Nephron progenitor cell (in vitro differentiated cells): ENCODE measurements at places on chromosomes 3 and 15.
A peak's percentile ranks its signal among the peaks of the same experiment; 100 is the strongest.

- peaks cover 57% of the 10 kb centered on the region for H3K36me3 ChIP-seq
- H3K27ac ChIP-seq = no peak overlapping the region
- H3K4me3 ChIP-seq = no peak overlapping the region
- no peak for DNase-seq
Measured at GRCh38 chr3:31636049-31636448, 103.3 kb downstream of the STT3B start.

DNA sequence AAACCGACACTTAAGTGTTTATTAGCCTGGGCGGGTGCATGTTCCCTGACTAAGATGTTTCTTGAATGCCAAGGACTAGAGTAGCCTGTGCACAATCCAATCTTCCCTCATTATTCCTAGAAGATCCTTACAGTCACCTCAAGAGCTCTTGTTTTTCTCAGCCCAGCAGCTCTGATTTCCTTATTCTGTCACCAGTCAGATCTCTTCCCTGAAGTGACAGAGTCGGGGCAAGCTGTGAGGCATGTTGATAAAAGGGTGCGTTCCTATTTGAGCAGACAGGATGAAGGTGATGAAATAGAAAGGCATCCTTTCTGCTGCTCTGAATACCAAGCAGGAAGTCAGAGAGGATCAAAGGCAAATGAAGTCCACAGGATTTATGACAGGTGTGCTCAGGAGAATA is 125.6 kb upstream of the MCTP2 start:
- H3K27me3 ChIP-seq = no peaks in the 10 kb centered on the region
- H3K36me3 ChIP-seq = no peaks in the 10 kb centered on the region
- H3K4me3 ChIP-seq = no peak overlapping the region
- peak overlapping the region; percentile 6 for H3K27ac ChIP-seq
- peaks cover 11% of the 10 kb centered on the region for H3K4me1 ChIP-seq

DNA sequence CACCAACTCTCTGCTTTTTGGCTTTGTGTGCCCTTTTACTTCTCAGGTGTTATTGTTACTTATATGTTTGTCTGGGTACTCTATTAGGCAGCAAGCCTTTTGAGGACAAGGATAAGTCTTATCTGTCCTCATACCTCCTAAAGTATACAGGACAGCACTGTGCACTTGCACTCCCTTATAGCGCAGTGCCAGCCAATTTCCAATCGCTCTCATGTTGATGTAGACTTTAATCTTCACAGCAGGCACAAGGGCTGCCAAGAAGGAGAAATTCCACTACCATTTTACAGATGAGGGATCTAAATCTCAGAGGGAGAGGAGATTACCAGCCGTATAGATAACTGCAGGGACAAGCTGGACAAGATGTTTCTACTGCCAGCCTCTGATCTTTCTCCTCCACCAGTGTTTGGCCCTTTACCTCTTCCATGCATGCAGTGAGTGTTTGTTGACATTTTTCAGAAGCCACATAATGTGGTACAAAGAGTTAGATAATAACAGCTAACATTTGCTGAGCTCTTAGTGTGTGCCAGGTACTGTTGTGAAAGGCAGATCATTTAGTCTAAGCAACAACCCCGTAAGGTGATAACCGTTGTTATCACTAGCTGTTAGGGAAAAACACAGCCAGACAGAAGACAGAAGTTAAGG is 30.1 kb downstream of the SST start:
- H3K36me3 ChIP-seq = no peaks in the 10 kb centered on the region
- no peaks in the 10 kb centered on the region for H3K4me1 ChIP-seq
- DNase-seq = no peak

GRCh38 chr3:133362539-133362938 is 37.3 kb upstream of the BFSP2 start:
- H3K4me1 ChIP-seq = no peaks in the 10 kb centered on the region
- no peak overlapping the region for H3K27ac ChIP-seq
- no peak for DNase-seq
- H3K27me3 ChIP-seq = peaks cover 9% of the 10 kb centered on the region
- no peak overlapping the region for H3K4me3 ChIP-seq
- no peaks in the 10 kb centered on the region for H3K36me3 ChIP-seq

GRCh38 chr3:40329071-40329470 is 19.6 kb downstream of the EIF1B start:
- no peaks in the 10 kb centered on the region for H3K36me3 ChIP-seq
- peaks cover 10% of the 10 kb centered on the region for H3K4me1 ChIP-seq
- H3K27me3 ChIP-seq = peaks cover 22% of the 10 kb centered on the region
- no peak for DNase-seq
- no peak overlapping the region for H3K27ac ChIP-seq

DNA sequence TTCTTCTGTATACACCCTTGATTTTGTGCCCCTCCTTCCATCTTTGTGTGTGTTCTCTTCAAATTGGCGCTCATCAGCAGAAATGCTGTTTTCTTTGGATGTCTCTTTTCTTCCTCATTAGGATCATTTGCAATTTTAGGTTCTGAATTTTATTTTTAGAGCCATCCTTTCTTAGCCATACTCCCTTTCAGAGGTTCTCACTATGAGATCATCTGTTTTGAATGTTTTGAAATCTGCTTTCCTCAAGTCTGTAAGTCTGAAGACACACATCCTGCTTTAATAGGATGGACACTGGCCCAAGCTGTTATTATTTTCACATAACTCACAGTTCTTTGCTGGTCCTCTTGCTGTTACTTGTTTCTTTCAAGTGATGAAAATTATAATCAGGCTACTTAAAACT is 124.8 kb downstream of the BDH1 start:
- H3K36me3 ChIP-seq = peaks cover 6% of the 10 kb centered on the region
- peak overlapping the region; percentile 10 for H3K4me3 ChIP-seq
- no peak overlapping the region for H3K27ac ChIP-seq
- no peak for DNase-seq
- H3K27me3 ChIP-seq = peaks cover 18% of the 10 kb centered on the region

- H3K4me3 ChIP-seq = no peak overlapping the region
- no peak overlapping the region for H3K27ac ChIP-seq
- H3K27me3 ChIP-seq = no peaks in the 10 kb centered on the region
- peaks cover 5% of the 10 kb centered on the region for H3K36me3 ChIP-seq
- DNase-seq = no peak
- H3K4me1 ChIP-seq = peaks cover 7% of the 10 kb centered on the region
Measured at GRCh38 chr3:29764603-29765254, 483.9 kb downstream of the RBMS3 start.

GRCh38 chr3:135908225-135908624 is 57.3 kb upstream of the PPP2R3A start:
- H3K4me1 ChIP-seq = peaks cover 25% of the 10 kb centered on the region
- H3K27ac ChIP-seq = no peak overlapping the region
- DNase-seq = no peak
- no peaks in the 10 kb centered on the region for H3K27me3 ChIP-seq
- no peak overlapping the region for H3K4me3 ChIP-seq

DNA sequence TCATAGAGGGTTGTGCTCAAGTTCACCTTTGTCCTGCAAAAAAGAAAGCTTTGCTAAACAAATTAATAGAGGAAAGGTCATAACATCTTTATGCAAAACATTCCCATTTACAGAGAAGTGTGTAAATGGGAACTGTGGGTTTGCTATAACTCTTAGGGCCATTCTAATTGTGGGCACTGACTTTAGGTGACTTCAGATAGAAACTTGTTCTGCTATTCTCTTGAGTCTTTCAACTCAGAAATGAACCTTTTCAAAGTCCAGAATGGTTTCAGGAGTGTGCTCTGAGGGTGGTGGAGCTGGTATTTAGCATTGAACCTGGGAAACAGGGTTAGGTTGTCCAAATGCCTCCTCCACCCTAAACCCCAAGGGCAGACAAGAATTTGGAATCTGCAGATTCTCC is 34.0 kb downstream of the SPTSSB start:
- DNase-seq = no peak
- peaks cover 51% of the 10 kb centered on the region for H3K27me3 ChIP-seq
- H3K4me1 ChIP-seq = peaks cover 11% of the 10 kb centered on the region
- H3K36me3 ChIP-seq = no peaks in the 10 kb centered on the region
- no peak overlapping the region for H3K4me3 ChIP-seq

DNA sequence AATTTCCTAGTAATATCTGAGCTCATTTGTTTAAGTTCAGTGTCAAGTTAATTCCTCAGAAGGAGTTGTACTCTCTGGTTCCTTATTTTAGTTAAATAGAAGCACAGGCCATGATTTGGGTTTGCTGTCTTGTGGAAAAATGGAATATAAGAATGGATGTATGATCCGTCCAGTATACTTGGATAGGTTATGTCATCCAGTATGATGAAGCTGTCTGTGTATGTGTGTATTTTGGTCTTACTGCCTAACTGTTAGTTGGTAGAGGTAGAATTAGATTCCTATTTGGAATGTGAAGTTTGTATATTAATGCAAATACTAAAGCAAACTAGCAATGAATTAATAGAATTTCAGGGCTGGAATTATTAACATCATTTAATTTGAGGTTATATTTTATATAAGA is 7.9 kb downstream of the KBTBD8 start:
- no peak for DNase-seq
- H3K36me3 ChIP-seq = peaks cover 6% of the 10 kb centered on the region
- H3K4me3 ChIP-seq = no peak overlapping the region
- no peak overlapping the region for H3K27ac ChIP-seq

- no peak overlapping the region for H3K4me3 ChIP-seq
- no peak overlapping the region for H3K27ac ChIP-seq
- H3K4me1 ChIP-seq = no peaks in the 10 kb centered on the region
- no peaks in the 10 kb centered on the region for H3K36me3 ChIP-seq
- H3K27me3 ChIP-seq = no peaks in the 10 kb centered on the region
- no peak for DNase-seq
Measured at GRCh38 chr3:176584413-176585176, 612.7 kb downstream of the TBL1XR1 start.

- peak within 1 kb of the TSS; percentile 64 for H3K27ac ChIP-seq
- H3K4me3 ChIP-seq = peak within 1 kb of the TSS; percentile 94
- H3K4me1 ChIP-seq = peaks cover 23% of the 10 kb centered on the region
- H3K36me3 ChIP-seq = no peaks in the 10 kb centered on the region
- peak; percentile 64 for DNase-seq
- H3K27me3 ChIP-seq = peaks cover 61% of the 10 kb centered on the region
Measured at GRCh38 chr3:185362850-185363661, at the start of gene MAP3K13. MAP3K13 (plus strand) TSS chr3:185363136; CDS start chr3:185428582, 65,446 bp downstream.

DNA sequence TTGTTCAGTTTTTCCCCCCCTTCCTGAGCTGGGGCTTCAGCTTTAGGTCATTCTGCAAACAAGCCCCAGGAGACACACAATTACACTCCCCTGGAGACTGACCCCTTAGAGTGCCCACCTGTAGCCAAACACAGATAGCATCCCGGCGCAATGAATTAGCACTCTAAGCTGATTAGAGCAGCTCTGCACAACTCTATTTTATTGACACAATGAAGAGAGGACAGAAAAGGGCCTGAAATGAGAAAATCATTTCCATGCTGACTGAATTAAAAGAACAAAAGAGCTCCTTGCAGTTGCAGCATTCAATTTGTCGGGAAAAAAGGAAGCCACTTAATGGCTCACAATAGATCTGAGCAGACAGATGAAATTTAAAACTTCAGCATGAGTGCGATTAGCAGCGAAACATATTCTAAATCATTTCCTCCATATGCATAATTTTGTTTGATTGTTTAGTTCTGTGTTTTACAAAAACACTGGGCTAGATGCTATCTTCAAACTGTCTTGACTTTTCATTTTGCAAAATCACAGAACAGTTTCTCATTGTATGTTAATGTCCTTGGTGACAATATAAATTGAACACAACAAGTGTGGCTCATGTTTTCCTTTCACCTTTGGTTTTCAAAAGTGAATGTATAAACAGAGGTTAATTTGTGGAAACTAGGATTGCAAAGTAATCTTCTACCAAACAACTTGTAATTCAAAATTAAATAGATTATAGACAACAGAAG is 308.6 kb downstream of the MECOM start:
- no peak for DNase-seq
- no peak overlapping the region for H3K4me3 ChIP-seq
- no peak overlapping the region for H3K27ac ChIP-seq
- H3K27me3 ChIP-seq = peaks cover 23% of the 10 kb centered on the region

DNA sequence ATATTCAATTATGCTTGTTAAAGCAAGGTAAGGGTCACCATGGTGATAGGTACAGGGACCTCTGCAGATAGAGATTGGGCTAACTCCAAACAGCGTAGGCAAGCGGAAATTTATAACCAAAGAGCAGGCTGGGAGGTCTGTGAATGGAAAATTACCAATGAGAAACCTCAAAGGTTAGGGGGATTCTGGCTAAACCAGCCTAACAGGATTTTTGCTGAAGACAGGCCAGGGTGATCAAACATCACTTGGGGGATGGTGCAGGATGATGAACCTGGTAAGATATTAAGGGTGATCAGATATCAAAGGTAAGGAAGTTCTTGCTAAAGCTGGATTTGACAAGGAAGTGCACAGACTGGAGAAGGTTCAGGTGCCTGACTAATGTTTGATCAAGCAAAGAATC is 35.3 kb upstream of the SNRPN start:
- H3K27me3 ChIP-seq = peaks cover 3% of the 10 kb centered on the region
- H3K4me1 ChIP-seq = no peaks in the 10 kb centered on the region
- H3K36me3 ChIP-seq = peaks cover 14% of the 10 kb centered on the region
